ENCODE measurements at places on chromosomes 7 and 10.
A peak's percentile ranks its signal among the peaks of the same experiment; 100 is the strongest.

GRCh38 chr10:22959950-22960349, 32.1 kb downstream of the ARMC3 start:
- no peak for DNase-seq

DNA sequence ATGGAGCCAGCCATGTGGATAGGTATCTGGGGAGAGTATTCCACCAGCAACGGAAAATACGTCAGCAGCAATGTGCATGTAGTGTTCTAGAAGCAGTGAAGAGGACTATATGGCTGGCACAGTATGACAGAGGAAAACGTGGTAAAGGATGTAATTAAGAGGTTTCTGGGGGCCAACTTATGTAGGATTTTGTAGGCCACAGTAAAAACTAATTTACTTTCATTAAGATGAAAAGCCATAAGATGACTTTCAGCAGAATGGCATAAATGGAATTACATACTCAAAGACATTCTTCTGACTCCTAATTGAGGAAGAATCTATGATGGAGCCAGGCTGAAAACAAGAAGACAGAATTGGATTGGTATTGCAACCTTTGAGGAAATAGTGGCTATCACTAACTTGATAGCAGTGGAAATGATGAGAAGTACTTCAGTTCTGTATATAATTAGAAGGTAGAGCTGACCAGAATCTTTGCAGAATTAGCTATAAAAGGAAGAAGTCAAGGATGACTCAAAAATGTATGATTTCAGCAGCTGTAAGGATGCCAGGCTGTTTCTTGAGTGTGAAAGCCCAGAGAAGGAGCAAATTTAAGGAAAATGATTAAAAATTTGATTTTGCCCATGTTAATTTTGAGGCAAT, 156.7 kb downstream of the MBL2 start:
- no peak for DNase-seq

DNA sequence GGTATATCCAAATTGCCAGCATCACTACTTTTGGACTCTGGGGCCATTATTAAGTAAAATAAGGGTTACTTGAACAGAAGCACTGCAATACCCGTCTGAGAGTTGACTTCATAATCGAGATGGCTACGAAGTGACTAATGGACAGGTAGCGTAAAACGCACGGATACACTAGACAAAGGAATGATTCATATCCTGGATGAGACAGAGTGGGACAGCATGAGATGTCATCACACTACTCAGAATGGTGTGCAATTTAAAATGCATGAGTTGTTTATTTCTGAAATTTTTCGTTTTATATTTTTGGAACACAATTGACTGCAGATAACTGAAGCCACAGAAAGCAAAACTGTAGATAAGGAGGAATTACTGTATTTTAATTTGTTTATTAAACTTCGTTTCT, 421.5 kb upstream of the LRGUK start:
- DNase-seq: no peak

- DNase-seq: peak; percentile 30
Measured at GRCh38 chr7:30828591-30828990, 57.4 kb downstream of the MINDY4 start.

All from ureter (tissue), 1 donor.